ENCODE measurements at places on chromosomes 6 and 20.

- DNase-seq: no peak
Measured at GRCh38 chr20:7770046-7770445, 170.2 kb downstream of the HAO1 start.

GRCh38 chr6:154605178-154605881, 94.8 kb upstream of the CNKSR3 start:
- no peak for DNase-seq

DNA sequence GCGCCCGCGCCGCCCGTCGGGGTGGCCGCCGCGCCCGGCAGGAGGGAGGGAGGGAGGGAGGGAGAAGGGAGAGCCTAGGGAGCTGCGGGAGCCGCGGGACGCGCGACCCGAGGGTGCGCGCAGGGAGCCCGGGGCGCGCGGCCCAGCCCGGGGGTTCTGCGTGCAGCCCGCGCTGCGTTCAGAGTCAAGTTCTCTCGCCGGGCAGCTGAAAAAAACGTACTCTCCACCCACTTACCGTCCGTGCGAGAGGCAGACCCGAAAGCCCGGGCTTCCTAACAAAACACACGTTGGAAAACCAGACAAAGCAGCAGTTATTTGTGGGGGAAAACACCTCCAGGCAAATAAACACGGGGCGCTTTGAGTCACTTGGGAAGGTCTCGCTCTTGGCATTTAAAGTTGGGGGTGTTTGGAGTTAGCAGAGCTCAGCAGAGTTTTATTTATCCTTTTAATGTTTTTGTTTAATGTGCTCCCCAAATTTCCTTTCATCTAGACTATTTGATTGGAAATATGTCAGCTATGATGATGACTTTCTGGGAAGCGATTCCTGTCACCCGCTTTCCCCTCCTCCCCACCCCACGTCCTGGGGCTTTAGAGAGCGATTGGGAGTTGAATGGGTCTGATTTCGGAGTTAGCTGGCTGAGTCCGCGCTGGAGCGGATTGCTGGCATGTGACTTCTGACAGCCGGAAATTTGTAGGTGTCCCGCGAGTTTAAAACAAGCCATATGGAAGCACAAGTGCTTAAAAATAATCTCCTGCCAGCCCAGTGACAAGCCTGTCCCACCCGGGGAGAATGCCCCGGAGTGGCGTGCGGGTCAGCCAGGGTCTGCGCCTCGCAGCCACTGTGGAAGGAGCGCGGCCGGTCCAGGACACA, 1.1 kb downstream of the ESR1 start:
- no peak for DNase-seq

- DNase-seq: no peak
Measured at GRCh38 chr20:60408435-60408834, 450.2 kb downstream of the CDH26 start.

DNA sequence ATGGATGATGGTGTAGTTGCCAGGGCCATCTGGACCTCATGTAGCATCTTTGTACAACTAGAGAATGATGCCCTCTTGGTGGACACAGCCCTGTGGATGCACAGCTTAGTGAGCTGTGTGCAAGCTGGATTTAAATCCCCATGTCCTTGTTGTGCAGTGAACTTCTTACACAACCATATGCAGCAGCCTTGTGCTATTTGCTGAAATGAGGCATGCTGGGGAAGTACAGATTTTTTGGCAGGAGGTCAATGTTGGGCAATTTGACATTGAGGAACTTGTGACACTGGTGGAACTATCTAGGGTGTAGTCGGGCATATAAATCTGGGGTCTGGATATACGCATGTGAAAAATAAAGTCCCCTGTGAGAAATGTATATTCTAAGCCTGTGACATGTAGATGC, 5.8 kb upstream of the CDC5L start:
- no peak for DNase-seq

DNA sequence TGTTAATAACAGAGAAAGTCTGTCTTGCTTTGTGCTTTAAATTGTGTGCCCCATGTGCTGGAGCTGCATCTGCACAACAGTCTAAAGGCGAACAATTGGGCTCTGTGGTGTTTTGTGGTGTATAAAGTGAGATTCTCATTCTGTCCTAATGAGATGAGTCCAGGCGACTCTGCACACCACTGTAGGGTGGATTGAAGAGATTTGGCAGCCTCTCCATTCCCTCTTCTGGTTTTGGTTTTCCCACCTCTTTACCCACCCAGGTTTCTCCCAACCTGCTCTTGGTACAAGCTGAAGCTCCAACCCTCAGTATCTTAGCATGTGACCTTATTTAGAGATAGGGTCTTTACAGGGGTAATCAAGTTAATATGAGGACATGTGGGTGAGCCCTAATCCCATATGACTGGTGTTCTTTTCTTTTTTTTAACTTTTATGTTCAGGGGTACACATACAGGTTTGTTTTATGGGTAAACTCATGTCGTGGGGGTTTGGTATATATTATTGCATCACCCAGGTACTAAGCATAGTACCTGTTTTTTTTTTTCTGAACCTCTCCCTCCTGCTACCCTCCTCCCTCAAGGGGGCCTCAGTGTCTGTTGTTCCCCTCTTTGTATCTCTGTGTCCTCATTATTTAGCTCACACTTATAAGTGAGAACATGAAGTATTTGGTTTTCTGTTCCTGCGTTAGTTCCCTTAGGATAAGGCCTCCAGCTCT, 217.6 kb upstream of the DTNBP1 start:
- DNase-seq: no peak

- no peak for DNase-seq
Measured at GRCh38 chr20:46237227-46237626, 71.1 kb downstream of the CDH22 start.
